ENCODE measurements at places on chromosomes 11 and 22.
A peak's percentile ranks its signal among the peaks of the same experiment; 100 is the strongest.

DNA sequence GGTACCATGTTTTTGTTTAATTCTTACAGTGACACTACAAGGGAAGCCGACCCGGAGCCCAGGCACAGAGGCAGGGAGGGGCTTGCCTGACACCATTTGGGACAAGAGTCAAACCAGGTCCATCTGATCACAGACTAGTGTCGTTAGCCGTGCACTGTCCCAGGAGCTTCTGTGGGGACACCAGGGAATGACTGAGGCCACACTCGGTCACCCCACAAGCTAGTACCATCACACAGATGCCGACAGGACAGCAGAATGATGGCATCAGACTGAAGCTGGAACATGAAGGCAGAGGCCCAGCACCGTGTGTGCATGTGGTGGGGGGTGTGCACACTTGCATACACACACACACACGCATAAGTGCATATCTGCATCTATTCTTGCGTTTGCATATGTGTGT is 61.5 kb upstream of the NECTIN1 start:
- DNase-seq = no peak

GRCh38 chr11:93236741-93237675 is 39.2 kb upstream of the SLC36A4 start:
- DNase-seq = peak; percentile 38

DNA sequence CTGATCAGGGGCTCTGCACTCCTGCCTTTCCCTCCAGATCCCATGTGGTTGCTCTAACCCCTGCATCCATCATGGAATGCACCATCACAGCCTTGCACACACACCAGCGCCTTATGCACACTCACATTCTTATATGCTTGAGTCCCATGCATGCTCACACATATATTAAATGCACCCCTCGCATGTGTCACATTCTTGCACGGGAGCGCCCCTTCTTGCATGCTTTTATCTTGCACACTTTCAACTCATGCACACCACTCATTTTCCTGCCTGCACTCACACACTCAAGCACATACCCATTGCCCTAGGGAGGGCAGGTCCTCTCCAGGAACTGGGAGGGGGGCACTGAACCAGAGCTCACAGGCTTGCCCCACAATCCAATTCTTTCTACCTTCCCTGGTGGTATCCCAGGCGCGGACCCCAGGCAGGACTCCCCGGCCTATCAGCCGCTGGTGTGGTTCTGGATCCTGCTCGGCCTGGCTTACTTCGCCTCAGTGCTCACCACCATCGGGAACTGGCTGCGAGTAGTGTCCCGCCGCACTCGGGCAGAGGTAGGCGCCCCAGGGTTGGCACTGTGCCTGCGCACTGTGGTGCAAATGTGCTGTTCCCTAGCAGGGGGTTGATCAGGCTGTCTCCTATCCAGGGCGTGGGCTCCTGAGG is 2.3 kb upstream of the CATSPERZ start:
- DNase-seq = no peak

- DNase-seq = no peak
Observed at GRCh38 chr11:306645-307371, 808 bp upstream of the IFITM2 start.

GRCh38 chr11:8335683-8336082 is 72.0 kb upstream of the LMO1 start:
- no peak for DNase-seq

DNA sequence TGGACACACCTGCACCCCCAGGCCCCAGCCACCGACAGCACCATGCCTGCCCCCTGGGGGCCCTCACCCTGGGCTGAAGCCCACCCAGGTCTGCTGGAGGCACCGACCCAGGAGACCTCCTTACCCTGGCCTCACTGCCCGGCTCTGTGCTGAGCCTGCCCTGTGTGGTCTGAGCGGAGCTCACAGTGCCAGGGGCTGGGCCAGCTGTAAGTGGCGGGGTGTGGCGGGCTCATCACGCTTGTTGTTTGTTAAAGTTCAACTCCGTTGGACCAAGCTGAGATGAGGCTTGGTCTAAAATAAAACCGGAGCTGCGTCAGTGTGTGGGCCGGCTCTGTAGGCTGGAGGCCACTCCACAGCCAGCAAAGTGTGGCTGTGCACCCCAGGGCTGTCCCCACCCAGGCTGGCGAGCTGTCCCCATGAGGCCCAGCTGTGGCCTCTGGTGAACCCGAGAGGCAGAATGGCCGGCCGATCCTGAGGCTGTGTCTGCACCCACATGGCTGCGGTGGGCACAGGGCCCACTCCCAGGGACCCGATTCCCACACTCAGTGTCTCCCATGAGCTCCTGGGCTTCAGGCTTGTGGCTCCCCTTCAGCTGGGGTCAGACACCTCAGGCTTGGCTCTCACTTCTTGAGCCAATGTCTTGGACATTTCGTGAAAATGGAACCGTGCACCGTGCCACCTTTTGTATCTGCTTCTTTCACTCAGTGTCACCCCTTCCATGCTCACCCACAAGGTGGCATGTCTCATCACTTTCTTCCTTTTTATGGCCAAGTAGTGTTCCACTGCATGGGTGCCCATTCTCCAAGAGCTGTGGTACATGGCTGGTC is 137.9 kb downstream of the CTTN start:
- no peak for DNase-seq

- peak; percentile 16 for DNase-seq
Observed at GRCh38 chr22:31944700-31945442, 536 bp downstream of the YWHAH start.

GRCh38 chr22:36562261-36562835 is 33.4 kb upstream of the EIF3D start:
- peak; percentile 42 for DNase-seq

DNA sequence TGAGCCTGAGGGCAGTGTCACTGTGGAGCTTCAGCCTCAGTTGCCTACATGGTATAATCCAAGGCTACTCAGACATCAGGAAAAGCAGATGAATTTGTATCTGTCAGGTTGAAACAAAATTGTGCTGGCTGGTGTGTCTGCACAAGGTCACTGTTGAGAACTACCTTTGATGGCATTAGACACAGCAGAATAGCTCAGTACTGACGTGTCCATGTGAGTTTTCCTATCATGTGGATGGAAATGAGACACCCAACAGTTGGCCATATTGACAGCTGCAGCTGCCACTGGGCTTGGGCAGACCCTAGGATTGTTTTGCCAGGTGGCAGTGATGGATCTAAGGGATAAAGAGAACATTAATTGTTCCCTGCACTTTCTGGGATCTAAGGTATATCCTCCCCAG is 15.8 kb downstream of the CCDC134 start:
- DNase-seq = no peak

- no peak for DNase-seq
Observed at GRCh38 chr22:19622061-19622441, 92.3 kb upstream of the SEPTIN5 start.

DNA sequence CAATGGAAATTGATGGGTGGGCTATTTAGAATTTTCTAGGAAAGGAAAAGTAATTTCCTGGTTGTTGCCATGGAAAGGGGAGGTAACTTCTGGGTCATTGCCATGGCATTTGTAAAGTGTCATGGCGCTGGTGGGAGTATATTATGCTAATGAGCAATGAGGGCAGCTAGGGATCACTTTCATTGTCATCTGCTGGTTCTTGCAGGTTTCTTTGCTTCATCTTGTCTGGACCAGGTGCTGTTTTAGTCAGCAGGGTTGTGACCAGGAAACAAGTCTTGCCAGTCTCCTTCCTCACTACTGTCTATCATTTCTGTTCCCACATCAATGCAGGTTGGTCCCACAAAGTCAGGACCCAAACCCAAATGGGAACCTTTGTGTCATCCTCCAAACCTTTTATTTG is 237.6 kb upstream of the C11orf87 start:
- no peak for DNase-seq

GRCh38 chr11:130728185-130729180 is 187.8 kb downstream of the SNX19 start:
- no peak for DNase-seq

- peak; percentile 11 for DNase-seq
Observed at GRCh38 chr11:68546555-68546954, 86.0 kb downstream of the PPP6R3 start.

DNA sequence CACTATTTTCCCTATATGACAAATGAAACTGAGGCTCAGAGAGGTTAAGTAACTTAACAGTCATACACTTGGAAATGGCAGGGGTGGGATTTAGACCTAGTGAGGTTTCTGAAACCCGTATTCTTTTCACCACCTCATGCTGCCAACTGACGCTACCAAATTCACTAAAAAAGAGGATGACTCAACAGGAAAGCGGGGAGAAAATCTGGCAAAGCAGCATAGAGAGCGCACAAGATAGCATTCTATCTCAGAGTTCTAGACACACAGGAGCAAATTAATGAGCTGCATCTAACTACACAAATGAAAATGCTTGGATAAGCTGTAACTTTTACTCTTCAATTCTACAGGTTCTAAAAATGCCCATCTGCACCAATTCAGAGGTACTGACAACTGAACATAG is 136.4 kb downstream of the RBFOX2 start:
- peak; percentile 36 for DNase-seq

DNA sequence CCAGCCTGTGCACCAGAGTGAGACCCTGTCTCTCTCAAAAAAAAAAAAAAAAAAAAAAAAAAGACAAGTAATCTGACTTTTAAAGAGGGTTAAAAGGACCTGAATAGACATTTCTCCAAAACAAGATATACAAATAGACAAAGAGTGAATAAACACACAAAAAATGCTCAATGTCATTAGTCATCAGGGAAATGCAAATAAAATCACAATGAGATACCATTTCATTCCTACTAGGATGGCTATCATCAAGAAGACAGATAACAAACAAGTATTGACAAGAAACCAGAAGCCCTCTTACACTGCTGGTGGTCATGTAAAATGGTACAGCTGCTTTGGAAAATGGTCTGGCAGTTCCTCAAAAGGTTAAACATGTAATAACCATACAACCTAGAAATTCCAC is 4.1 kb downstream of the RIC3 start:
- no peak for DNase-seq

- DNase-seq = no peak
Observed at GRCh38 chr11:113729456-113729855, 23.3 kb upstream of the TMPRSS5 start.

GRCh38 chr22:19912271-19912999 is 29.1 kb upstream of the COMT start:
- no peak for DNase-seq

GRCh38 chr11:78420255-78420764 is 2.7 kb upstream of the GAB2 start:
- peak; percentile 54 for DNase-seq

All from ACHN (cell line).